AG04449 (cell line): ENCODE measurements at places on chromosomes 5 and 9.

DNA sequence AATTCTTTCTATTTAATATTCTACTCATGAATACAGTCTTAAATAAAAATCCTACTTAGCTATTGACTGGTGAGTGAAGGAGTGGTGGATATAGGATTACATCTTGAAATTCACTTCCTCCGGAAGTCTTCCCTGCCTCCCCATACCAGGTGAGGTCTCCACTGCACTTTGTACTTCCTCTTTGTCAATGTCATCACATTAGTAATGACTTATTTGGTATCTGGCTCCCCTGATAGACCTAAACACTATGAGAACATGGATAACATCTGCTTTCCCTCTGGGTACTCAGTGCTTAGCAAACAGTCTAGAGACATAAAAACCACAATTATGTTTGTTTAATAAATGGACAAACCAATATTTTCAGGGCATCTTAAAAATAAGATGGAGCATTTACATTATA is 532.1 kb downstream of the PDE4D start:
- no peak for DNase-seq

GRCh38 chr5:163758283-163758711 is 252.9 kb downstream of the MAT2B start:
- DNase-seq: no peak

DNA sequence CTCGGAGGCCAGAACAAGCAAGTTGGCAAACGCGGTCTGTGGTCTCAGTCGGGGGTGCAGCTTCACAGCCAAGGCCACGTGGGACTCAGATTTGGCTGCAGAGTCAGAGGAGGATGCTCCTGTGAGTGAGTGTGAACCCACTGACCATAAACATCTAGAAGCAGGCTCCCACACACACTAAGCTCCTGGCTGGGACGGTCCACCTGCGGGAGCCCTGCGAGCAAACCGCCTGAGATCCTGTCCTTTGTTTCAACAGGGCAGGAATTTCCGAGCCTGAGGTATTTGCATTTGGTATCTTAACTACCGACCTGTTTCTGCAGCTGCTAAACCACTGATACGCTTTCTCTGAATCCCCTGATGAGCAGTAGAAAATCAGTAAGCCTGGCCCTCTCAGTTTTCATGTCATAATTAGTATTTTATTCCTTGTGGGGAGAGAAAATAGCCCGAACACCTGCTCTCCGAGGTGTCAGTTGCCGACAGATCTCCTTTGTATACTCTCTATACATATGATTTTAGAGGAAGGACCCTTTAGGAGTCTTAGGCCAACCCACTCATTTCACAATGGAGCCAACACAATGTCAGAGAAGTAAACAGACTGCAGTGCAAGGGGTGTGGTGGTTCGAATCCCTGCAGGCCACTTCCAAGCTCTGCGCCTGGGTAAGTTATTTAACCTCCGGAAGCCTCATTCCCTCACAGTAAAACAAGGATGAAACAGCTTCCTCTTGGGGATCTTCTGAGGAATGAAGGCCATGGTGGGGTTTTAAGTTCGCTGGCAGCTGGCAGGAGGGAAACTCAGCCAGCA is 40.9 kb upstream of the PWWP2A start:
- no peak for DNase-seq

GRCh38 chr9:113513536-113513935 is 50.0 kb downstream of the RGS3 start:
- DNase-seq: no peak

DNA sequence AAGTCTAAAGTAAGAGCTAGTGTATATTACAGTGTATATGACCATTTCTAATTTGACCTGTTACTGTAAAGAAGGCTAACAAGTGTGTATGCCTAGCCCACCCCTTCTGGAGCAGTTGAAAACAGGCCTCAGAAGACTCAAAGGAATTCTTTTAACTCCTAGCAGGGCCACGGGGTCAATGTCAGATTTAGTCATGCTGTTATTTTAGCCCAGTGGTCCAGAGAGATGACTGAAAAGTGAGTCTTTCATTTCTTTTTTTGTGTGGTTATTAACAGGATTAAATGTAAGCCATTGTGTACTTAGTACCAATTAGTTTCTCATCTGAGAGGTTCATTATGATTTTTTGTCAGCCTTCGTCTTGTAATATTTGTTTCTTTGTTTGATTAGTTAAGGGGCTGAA is 24.4 kb downstream of the ZCCHC7 start:
- no peak for DNase-seq

GRCh38 chr9:124359426-124359825 is 55.8 kb downstream of the PSMB7 start:
- no peak for DNase-seq

GRCh38 chr9:130124085-130124860 is 47.9 kb upstream of the NCS1 start:
- no peak for DNase-seq

DNA sequence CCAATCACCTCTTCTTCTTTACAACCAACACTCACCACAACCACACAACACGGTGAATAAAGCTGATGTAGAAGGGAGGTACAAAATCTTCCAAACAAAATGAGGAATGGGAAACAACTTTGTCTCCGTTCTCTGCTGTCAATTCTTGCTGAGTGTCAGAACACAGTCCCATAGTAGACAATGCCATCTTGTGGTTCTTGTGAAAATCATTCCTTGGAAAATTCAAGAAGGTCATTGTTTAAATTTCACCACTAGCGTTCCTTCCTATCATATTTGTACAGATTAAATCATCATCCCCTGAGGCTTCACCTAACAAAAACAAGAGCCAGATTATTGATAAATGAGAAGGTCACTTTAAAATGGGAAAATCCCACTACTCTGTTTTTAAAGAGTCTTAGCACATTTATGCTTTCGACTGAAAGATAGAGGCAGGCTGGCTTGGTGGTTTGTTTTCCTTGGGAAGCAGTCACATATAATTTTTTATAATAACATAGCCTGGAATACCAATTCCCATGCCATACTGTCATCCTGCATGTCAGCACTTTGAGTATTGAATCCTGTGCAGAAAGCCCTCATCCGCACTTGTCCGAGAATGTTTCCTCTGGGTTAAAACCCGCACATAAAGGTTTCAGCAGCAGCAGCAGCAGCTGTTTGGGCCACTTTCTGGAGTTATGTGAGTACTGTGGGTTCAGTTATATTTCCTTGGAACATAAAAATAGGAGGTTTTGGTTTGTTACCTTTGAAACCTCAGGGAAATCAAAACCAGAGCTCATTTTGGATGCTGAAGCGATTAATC is 395.0 kb upstream of the SMARCA2 start:
- no peak for DNase-seq

- DNase-seq: no peak
Observed at GRCh38 chr5:128156521-128156920, 73.0 kb downstream of the SLC12A2 start.

GRCh38 chr5:15597804-15598203 is 97.8 kb downstream of the FBXL7 start:
- no peak for DNase-seq

DNA sequence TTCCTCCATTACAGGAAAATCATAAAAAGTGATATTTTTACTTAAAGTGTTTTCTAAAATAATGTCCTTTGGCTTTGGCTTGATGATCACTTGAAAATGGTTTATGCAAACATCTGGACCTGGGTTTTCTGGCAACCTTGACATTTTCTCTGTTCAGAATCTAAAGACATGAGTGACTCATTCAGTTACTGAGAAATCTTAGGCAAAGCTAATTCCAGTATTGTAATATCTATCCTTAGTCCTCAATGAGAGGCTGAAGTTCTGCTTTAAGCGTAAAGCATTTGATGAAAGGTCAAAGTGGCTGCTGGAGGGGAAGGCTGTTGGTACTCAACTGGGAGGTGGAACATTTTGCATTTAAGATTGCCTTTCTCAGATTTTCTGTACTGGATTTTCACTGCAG is 2.3 kb downstream of the MAN2A1 start:
- no peak for DNase-seq

DNA sequence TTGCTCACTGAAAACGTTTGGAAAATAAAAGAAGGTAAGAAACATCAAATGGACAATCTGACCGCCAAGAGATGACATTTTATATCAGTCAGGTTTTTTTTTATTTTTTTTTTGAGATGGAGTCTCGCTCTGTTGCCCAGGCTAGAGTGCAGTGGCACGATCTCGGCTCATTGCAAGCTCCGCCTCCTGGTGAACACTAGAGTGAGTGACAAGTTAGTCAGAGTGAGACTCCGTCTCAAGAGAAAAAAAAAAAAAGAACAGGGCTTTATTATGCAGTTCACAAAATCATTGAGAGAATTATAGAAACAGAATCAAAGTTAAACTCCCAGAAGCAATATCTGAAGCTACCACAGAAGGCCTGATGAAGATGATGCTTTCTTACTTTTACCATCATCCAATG is 70.1 kb downstream of the DTWD2 start:
- no peak for DNase-seq

DNA sequence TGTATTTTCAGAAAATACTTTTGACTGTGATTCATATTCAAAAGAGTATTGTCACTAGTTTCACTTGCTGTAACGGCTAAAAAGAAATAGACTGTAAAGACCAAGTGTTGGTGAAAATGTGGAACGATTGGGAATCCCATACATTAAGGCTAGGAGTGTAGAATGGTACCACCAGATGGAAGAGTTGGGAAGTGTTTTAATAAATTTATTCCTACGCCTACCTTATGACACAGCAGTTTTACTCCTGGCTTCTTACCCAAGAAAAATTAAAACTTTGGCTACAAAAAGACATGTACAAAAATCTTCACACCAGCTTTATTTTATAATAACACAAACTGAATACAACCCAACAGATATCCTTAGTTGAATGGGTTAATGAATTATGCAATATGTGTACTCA is 256.2 kb downstream of the TAF11L14 start:
- DNase-seq: no peak

- no peak for DNase-seq
Observed at GRCh38 chr5:11268891-11269290, 507.9 kb upstream of the DAP start.

DNA sequence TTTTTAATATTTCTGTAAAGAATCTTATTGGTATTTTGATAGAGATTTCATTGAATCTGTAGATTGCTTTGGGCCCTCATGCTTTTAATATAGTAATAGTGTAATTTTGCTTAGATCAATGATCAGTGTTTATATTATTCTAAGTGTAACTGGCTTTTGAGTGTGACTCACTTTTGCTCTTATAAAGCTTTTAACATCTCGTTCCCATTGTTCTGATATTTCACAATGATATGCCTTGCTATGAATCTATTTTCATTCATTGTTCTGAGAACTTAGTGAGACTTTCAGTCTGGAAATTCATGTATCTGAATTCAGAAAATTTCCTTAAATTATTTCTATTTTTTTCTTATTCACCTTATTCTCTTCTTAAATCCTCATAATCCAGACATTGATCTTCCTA is 13.5 kb upstream of the MAMDC2 start:
- DNase-seq: no peak

DNA sequence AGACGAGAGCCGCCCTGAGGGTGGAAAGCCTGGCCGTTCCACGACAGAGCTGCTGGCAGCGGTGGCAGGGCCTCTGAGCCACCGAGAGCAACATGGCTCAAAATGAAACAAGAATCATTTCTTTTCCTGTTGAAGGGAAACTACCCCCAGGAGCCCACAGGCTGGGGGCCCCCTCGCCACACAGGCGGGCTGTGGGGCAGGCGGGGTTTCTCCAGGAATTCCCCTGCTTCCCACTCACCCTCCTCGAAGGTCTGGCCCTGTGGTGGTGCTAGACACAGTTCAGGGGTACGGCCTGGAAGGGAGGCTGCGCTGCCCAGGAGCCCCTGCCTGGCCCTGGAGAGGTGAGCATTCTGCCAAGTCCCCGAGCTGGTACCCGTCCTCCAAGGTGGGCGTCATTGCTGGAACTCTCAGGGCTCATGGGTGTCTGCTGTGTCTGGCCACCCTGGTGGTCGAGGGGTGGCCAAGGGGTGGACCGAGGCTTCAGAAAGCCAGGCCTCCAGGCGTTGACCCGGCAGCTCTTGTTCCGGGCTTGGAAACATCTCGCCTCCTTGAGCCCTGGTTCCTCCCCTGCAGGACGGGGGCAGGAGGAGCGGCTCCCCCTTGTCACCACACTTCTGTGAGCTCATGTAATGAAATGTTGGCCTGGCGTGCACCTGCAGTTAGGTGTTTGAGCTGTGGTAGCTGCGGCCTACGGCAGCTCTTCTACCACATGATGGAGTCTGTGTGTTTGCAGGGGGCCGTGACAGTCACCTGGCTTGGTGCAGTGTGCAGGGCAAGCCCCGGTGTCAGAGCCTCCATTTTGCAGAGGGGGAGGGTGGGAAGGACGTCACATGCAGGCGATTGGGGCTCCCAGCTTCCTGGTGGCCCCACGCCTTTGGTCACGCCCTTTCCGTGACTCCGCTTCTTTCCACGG is 65.3 kb downstream of the RXRA start:
- no peak for DNase-seq

DNA sequence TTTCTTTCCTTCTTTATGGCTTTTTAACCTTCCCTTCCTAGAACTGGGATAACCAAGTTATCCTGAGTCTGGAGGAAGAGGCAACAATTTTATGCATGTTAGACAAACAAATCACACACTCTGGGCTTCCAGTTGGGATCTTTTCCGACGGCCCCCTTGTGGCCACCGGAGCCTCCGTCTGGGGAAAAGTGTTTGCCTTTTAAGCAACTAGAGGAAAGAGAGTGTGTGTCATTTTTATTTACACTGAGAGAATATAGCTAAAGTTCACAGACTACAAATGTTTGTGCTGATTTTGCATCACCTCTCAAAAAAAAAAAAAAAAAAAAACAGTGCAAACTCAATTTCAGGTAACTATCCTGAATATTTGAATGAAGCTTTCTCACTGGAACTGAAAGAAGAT is 126.2 kb downstream of the SEMA6A start:
- DNase-seq: no peak

GRCh38 chr9:129665389-129665775 is at the start of gene PRRX2:
Gene PRRX2, plus strand, starts transcription at chr9:129665647. Its CDS starts 221 bp downstream, at chr9:129665868.
- no peak for DNase-seq

GRCh38 chr5:7671381-7671993 is 179.4 kb downstream of the CFAP90 start:
- no peak for DNase-seq

GRCh38 chr5:62206150-62206829 is 99.7 kb upstream of the KIF2A start:
- no peak for DNase-seq

DNA sequence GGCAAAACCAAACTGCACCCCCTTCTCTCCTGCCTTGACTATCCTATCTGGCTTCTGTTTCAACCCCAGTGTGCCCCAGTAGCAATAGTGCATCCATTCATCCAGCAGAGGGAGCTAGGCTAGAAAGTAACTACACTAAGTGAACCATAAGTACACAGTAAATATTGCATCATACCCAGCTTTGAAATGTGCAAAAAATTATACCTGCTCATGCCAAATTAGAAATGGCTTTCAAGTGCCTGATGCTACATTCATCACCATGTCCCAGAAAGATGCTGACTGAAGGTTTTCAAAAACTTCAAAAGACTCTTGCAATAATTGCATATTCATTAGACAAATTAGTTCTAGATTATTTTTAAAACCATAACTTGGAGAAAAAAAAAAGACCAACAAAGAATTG is 153.5 kb downstream of the PRELID2 start:
- DNase-seq: no peak
